Adrenal gland (tissue), 19 donors: ENCODE measurements at places on chromosomes 1 and 21.

DNA sequence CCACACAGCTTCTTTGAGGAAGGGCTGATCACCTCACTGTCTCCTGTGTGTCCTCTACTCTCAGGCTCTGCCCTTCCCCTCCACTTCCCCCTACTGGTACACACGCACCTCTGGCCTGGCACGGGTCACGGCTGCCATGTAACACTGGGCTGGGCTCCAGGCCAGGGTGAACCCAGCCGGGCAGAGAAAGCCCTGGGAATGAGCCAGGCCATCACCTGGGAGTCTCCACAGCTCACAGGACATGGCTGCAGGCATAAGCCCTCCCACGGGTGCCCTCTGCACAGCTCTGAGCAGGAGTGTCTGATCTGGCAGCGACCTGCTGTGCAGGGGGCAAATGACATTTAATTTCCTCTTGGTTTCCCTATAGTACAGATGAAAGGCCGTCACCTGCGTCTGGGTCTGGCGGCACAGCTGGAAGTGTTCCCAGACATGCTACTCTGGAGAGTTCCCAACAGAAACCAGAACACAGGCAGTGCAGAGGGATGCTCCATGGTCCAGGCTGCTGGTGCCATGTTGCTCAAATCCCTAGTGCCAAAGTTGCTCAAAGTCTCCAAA is 61.2 kb downstream of the ERI3 start:
- DNase-seq = peak; percentile 20

- DNase-seq = no peak
These were observed 252.4 kb downstream of the FGGY start for GRCh38 chr1:59549066-59549837.

DNA sequence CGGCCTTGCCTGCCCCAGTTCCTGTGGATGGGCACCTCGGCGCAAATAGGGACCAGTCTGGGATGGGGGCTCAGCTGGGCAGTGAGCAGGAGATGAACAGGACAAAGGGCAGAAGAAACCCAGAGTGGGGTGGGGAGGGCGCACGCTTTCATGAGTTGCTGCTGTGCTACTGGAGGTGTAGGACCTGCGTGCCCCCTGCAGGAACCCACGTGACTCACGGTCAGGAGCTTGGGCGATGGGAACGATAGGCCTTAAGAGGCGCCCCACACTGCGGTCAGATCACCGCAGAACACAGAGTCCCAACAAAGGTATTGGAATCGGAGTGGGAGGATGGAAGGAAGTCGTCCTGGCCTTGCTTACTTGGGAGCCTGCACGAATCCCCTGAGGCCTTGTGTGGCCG is 17.2 kb downstream of the PRDM15 start:
- no peak for DNase-seq

DNA sequence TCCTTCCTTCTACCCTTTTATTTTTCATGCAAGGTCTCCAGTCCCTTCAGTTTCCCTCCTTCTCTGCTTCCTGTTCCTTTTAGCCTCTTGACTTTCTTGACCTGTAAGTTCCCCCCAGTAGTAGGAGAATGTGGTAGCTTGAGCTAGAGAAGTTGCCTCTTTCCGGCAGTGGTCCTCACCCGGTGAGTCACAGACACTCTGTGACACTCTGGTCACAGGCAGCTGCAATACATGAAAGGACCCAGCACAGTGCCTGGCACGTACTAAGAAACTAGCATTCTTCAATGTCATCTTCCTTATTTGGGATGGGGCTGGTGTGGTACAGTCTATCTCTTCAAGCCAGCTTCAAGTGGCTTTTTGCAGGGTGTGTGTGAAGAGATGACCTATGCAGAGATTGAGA is 16.0 kb downstream of the PFKFB2 start:
- no peak for DNase-seq

DNA sequence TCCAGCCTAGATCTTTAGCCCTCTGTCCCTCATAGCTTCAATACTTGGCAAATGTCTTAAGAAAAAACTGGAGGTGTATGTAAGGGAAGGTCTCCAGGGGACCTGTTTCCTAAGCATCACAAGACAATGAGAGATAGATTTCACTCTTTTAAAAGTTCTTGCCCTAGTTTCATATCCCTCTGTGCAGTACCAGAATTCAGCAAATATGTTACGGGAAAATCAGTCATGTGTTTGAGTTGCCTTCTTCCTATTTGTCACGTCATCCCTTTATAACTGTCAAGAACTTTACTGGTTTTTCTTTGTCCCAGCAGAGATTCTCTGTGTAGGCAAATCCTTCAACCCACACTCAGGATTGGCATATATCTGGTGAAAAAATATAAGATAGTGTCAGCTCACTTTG is 32.3 kb downstream of the DNASE2B start:
- no peak for DNase-seq
